ENCODE measurements at places on chromosomes 3 and 15.

- DNase-seq = no peak
Measured at GRCh38 chr3:18370672-18371071, 54.5 kb downstream of the SATB1 start.

GRCh38 chr15:69474846-69475455, 22.3 kb downstream of the RPLP1 start:
- no peak for DNase-seq

DNA sequence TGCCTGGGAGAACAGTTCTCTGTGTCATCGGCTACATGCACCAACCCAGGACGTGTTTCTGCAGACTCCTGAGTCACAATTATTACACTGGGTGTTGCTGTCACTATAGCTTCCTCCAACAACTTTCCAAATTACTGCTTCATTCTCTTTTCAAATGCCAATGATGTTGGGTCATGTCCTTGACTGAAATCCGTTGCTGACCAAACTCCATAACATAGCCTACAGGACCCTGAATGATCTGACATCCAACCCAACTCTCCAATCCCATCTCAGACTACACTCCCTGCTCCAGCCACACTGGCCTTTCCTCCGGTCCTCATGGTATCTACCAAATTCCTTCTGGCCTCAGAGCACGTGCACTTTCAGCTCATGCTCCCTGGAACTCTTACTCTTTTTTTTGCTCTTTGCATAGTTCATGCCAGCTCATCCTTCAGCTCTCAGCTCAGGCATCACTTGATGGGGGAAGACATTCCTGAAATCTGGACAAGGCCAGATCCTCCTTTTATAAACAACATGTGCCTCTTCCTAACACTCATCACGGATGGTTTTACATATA, 108.8 kb upstream of the PTPRG start:
- no peak for DNase-seq

- no peak for DNase-seq
Measured at GRCh38 chr3:5798809-5799208, 611.3 kb downstream of the EDEM1 start.

- DNase-seq = no peak
Measured at GRCh38 chr3:46132565-46132964, 75.5 kb downstream of the CCR1 start.

- no peak for DNase-seq
Measured at GRCh38 chr3:145094355-145094941, 1066.5 kb downstream of the PLOD2 start.

DNA sequence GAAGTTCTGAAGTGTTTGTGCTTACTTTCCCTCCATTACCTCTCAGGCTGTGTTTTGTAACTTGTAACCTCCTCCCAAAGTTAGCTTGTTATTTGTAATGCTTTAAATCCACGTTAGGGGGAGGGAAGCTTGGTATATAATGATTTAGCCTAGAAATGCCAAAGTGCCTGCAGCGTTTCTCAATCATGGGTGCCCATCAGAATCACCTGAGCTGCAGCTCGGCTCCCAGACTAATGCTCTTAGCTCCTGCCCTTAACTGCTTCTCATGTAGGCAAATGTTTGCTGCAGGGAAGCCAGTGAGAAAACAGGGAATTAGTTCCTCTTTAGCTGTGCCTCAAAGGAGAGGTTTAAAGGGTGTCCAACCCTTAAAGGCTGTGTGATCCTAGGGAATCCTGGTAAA, 219.2 kb upstream of the NAALADL2 start:
- DNase-seq = no peak

GRCh38 chr3:55723653-55724406, 236.7 kb upstream of the WNT5A start:
- no peak for DNase-seq

DNA sequence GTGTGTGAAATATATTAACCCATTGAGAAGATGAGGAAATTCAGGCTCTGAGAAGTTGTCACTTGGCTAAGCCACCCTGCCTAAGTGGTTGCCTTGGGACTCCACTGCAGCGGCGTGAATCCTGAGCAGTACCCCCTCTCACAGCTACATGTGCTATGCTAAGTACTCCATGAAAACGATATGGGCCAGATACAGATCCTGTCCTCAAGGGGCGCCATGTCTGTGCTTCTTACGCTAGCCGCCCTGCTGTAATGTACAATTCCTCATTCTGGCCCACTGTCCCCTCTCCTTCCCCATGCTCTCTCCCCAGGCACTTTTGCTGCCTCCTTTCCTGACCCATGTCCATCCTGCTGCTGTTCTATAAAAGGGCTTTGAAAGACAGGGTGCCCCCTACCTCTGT, 140.3 kb downstream of the FEZF2 start:
- DNase-seq = no peak

- DNase-seq = no peak
Measured at GRCh38 chr15:81215531-81215930, 18.9 kb downstream of the IL16 start.

DNA sequence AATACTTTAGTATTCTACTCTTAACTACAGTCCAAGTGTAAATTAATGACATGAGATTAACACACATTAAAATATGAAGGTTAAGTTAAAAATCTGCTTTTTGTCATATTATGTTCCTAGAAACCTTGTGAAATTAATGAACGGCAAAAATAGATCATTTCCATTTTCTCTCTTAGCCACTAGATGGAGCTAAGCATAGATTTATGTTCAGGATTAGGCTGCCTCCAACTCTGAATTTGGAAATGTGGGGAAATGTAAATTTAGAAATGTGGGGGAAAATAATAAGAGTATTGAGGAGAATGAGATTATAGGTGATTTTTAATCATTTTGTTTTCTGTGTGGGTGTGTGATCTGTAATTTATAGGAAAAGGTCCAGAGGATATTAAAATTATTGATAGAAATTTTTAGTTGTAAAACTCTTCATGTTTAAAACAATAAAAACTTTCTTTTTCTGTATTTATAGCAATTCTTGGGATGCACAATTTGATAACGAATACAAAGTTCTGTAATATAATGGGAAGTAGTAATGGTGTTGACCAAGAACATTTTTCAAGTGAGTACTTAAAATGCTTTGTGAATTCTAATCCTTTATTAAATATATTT, 59.2 kb downstream of the TMOD3 start:
- DNase-seq = no peak

DNA sequence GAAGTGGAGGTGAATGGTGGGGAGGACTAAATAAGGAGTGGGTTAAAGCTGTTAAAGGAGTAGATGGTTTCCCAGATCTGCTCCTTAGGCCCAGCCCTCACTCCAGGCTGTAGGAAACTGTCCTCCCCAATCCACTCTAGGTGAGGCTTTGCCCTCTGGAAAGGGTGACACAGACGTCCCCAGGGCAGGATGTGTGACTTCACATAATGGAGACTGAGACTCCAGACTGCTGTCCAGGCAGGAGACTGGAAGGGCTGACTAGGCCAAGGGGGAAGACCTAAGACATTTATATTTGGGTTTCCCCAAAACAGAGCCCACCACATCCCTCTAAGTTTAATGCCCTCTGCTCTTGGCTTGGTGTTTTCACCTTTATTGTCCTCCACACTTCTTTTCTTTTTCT, 488.5 kb downstream of the SHQ1 start:
- no peak for DNase-seq

GRCh38 chr3:14210290-14210688, 31.7 kb downstream of the LSM3 start:
- DNase-seq = no peak

DNA sequence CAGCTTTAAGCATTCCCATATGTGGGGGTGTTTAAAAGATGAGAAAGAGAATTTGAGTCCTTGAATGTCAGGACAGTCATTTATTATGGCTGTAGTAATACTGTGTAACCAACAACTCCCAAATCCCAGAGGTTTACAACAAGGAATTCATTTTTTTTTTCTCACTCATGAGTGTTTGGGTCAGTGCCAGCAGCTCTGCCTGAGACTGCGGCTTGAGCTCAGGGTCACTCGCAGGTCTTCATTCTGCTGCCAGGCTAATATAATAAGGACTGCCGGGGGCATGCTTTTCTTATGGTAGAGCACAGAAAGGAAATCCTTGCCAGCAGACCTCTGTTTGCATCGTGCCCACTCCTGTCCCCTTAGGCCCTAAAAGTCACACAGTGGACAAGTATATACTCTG, 277.9 kb upstream of the LMCD1 start:
- no peak for DNase-seq

DNA sequence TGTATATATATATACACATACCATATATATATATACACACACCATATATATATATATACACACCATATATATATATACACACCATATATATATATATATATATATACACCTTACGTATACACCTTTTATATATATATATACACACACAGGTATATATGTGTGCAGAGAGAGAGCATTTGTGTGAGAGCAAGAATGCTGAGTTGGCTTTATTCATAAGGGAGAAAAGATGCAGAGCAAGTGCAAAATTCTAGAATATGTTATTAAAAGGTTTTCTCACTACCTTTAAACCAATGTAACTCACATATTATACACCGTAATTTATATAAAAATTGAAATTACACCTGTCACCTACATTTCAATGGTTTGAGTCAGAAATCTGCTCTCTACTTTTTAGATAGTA, 107.2 kb upstream of the ALCAM start:
- DNase-seq = no peak

GRCh38 chr3:127990051-127990450, 62.2 kb upstream of the SEC61A1 start:
- no peak for DNase-seq

- no peak for DNase-seq
Measured at GRCh38 chr3:35709691-35710090, 70.4 kb downstream of the ARPP21 start.

GRCh38 chr15:79562403-79562815, 130.3 kb downstream of the MINAR1 start:
- DNase-seq = no peak

GRCh38 chr3:116267116-116267515, 178.2 kb downstream of the LSAMP start:
- no peak for DNase-seq

GRCh38 chr15:40567111-40567510, 2.0 kb upstream of the RPUSD2 start:
- DNase-seq = no peak
